ENCODE measurements at places on chromosomes 1 and 21. TPM values are rescaled to one million over a fixed set of nuclear protein-coding genes. Genes with fewer than 3 reads are reported as not detected.
A peak's percentile ranks its signal among the peaks of the same experiment; 100 is the strongest.

GRCh38 chr1:234541286-234541975 lies 62.5 kb upstream of the TARBP1 start:
- H3K4me1 ChIP-seq, result peaks cover 95% of the 10 kb centered on the region
- H3K36me3 ChIP-seq, result no peaks in the 10 kb centered on the region
- peak overlapping the region; percentile 97 for H3K27ac ChIP-seq

- H3K27me3 ChIP-seq, result no peaks in the 10 kb centered on the region
- no peak overlapping the region for H3K4me3 ChIP-seq
- no peak for DNase-seq
- no peaks in the 10 kb centered on the region for H3K4me1 ChIP-seq
- H3K27ac ChIP-seq, result no peak overlapping the region
These were observed 45.3 kb downstream of the TIAM1 start for GRCh38 chr21:31298618-31299269.

- DNase-seq, result no peak
- H3K4me1 ChIP-seq, result no peaks in the 10 kb centered on the region
- no peak overlapping the region for H3K27ac ChIP-seq
- H3K4me3 ChIP-seq, result no peak overlapping the region
- H3K36me3 ChIP-seq, result no peaks in the 10 kb centered on the region
These were observed 56.5 kb downstream of the SYDE2 start for GRCh38 chr1:85144351-85144750.

DNA sequence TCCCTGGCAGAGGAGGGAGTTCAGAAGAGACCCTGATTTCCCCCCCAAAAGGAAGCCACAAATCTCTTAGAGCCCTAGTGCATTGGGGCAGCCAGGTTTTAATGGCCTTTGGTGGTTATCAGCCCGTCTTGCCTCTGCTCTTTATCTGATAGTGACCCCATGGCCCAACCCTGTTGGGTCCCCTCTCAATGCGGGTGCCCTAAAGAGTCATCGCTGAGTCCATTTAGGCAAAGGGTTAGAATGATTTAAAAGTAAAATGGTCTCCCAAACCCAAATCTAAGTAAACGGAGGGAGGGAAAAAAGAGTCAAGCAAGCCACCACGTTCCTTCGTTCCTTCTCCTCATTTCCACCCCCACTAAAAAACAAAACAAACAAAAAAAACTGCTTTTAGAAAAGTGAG lies 164.0 kb downstream of the RUNX1 start:
- H3K36me3 ChIP-seq, result peaks cover 3% of the 10 kb centered on the region
- no peaks in the 10 kb centered on the region for H3K4me1 ChIP-seq
- peak overlapping the region; percentile 56 for H3K4me3 ChIP-seq
- H3K27me3 ChIP-seq, result no peaks in the 10 kb centered on the region

- H3K4me3 ChIP-seq, result no peak overlapping the region
- H3K36me3 ChIP-seq, result no peaks in the 10 kb centered on the region
- DNase-seq, result no peak
These were observed 78.6 kb upstream of the SLC44A3 start for GRCh38 chr1:94741510-94741909.

DNA sequence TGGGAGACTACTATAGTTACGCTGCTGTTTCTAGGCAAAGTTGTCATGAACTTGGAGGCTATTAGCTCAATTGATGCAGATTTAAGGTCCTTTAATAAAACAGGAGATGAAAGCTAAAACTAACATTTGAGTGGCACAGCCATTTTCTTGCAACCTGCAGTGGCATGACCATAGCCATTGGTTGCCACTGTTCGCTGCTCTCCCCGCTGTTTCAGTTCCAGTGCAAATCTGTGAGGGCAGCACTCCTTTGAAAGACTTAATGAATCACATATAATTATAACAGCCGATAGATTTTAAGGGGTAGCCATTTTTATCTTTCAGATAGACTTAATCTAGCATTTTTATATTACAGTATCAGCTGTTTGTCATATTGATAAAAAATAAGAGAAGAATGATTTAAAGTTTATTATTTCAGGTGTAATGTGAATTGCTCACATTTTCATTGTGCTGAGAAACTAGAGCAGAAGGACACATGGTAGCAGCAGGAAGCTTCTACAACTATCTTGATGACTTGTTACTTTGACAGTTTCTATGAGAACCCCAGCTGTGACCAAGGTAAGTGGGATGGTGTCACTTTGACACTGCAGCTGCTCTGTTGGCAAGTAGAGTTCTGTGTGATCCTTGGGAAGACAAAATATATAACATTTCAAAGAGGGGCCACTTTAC lies 203.7 kb downstream of the PLA2G4A start:
- H3K36me3 ChIP-seq, result no peaks in the 10 kb centered on the region
- no peak overlapping the region for H3K4me3 ChIP-seq
- DNase-seq, result no peak
- no peaks in the 10 kb centered on the region for H3K27me3 ChIP-seq
- no peak overlapping the region for H3K27ac ChIP-seq

GRCh38 chr1:50705041-50705440 lies 255.0 kb downstream of the FAF1 start:
- H3K4me1 ChIP-seq, result no peaks in the 10 kb centered on the region
- H3K36me3 ChIP-seq, result no peaks in the 10 kb centered on the region
- no peak overlapping the region for H3K27ac ChIP-seq
- no peaks in the 10 kb centered on the region for H3K27me3 ChIP-seq
- DNase-seq, result no peak

- H3K27ac ChIP-seq, result peak overlapping the region; percentile 79
- no peaks in the 10 kb centered on the region for H3K36me3 ChIP-seq
- peak overlapping the region; percentile 69 for H3K4me3 ChIP-seq
- H3K4me1 ChIP-seq, result peaks cover 20% of the 10 kb centered on the region
- H3K27me3 ChIP-seq, result no peaks in the 10 kb centered on the region
These were observed 844 bp downstream of the ADAMTS5 start for GRCh38 chr21:26965907-26966581.

DNA sequence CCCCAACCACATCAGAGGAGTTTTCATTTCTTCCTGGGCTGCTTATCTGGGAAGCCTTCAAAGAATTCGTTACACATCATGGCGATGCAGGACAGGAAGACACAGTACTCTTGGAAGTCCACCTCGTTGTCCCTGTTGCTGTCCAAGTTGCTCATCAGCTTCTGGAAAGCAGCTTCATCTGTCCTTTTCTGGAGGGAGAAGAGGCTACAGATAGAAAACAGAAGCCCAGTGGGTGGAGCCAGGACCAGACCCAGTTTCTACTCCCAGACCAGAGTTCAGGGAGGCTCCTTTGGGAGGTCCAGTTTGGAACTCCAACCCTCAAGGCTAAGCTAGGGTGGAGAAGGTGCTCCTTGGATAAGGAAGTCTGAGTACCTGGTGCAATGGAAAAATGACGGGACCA lies 1.9 kb downstream of the S100A4 start:
- no peaks in the 10 kb centered on the region for H3K4me1 ChIP-seq
- DNase-seq, result no peak
- H3K27ac ChIP-seq, result no peak overlapping the region
- H3K4me3 ChIP-seq, result no peak overlapping the region
- no peaks in the 10 kb centered on the region for H3K36me3 ChIP-seq

- H3K4me3 ChIP-seq, result no peak overlapping the region
- no peaks in the 10 kb centered on the region for H3K4me1 ChIP-seq
- no peaks in the 10 kb centered on the region for H3K36me3 ChIP-seq
These were observed 145.6 kb upstream of the C21orf91 start for GRCh38 chr21:17964716-17965115.

DNA sequence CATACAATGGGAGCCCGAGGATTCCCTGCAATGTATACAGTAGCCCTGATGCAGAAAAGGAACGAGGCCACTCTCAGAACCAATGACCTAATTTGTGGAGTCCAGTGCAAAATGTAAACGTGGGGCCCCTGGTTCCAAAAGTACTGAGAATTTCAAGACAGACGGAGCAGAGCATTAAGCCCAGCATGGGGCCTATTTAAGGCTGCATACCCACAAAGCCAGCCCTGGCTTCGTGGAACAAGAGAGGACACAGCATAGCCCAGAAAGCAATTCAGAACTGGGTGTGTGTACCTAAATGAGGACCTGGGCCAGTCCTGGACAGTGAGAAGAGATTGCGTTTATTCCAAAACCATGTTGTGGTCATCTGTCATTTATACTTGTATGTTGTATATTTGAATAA lies 55.2 kb downstream of the MT1HL1 start:
- no peaks in the 10 kb centered on the region for H3K4me1 ChIP-seq
- H3K27me3 ChIP-seq, result no peaks in the 10 kb centered on the region
- no peak overlapping the region for H3K4me3 ChIP-seq
- no peak for DNase-seq
- H3K36me3 ChIP-seq, result no peaks in the 10 kb centered on the region

GRCh38 chr1:175865041-175865766 lies 121.8 kb upstream of the TNR start:
- H3K36me3 ChIP-seq, result no peaks in the 10 kb centered on the region
- H3K27ac ChIP-seq, result no peak overlapping the region
- no peak overlapping the region for H3K4me3 ChIP-seq
- no peaks in the 10 kb centered on the region for H3K27me3 ChIP-seq
- no peak for DNase-seq

GRCh38 chr1:159829822-159830465 lies 3.3 kb downstream of the SLAMF8 start:
- DNase-seq, result peak; percentile 64
- no peak overlapping the region for H3K27ac ChIP-seq
- no peaks in the 10 kb centered on the region for H3K27me3 ChIP-seq
- H3K4me3 ChIP-seq, result no peak overlapping the region

GRCh38 chr1:44894591-44894990 lies 51.5 kb upstream of the PTCH2 start:
- no peaks in the 10 kb centered on the region for H3K36me3 ChIP-seq
- H3K27ac ChIP-seq, result no peak overlapping the region
- DNase-seq, result no peak
- H3K4me1 ChIP-seq, result no peaks in the 10 kb centered on the region
- H3K4me3 ChIP-seq, result no peak overlapping the region

DNA sequence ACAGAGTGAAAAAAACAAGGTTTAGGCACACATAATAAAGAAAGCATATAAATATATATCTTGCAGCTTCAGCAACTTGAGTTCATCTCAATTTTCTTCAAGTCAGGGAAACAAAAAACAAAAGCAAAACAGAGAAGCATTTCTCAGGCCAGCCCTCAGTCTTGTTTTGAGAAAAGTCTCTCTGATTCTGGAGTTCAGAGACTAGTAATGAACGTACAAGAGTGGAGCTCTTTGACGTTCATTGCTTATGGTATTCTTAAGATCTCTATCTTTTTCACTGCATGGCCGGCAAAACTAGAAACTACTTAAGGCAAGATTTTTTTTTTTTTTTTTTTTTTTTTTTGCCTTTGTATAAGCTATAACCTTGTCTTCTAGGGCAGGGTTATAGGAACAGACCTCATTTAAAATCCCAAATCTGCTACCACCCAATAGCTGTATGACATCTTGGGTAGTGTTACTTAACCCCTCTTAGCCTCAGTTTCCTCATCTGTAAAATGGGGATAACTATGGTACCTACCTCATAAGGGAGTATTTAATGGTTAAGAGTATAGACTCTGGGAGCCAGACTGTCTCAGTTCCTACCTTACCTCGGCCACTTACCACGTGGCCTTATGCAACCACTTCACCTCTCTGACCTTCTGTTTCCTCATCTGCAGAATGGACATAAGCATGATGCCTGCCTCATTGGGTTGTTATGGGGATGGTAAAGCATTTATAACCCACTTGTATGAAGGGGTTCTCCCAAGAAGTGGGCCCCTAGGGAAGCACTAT lies 33.6 kb downstream of the LMO4 start:
- no peak for DNase-seq
- H3K36me3 ChIP-seq, result no peaks in the 10 kb centered on the region
- no peaks in the 10 kb centered on the region for H3K4me1 ChIP-seq

GRCh38 chr1:16348414-16349182 lies 3.7 kb downstream of the FBXO42 start:
- H3K4me3 ChIP-seq, result no peak overlapping the region
- no peaks in the 10 kb centered on the region for H3K27me3 ChIP-seq
- DNase-seq, result no peak
- no peaks in the 10 kb centered on the region for H3K36me3 ChIP-seq

GRCh38 chr1:237186675-237187074 lies 144.7 kb downstream of the RYR2 start:
- no peaks in the 10 kb centered on the region for H3K27me3 ChIP-seq
- H3K27ac ChIP-seq, result peak overlapping the region; percentile 22
- H3K4me3 ChIP-seq, result no peak overlapping the region
- DNase-seq, result no peak
- no peaks in the 10 kb centered on the region for H3K36me3 ChIP-seq

DNA sequence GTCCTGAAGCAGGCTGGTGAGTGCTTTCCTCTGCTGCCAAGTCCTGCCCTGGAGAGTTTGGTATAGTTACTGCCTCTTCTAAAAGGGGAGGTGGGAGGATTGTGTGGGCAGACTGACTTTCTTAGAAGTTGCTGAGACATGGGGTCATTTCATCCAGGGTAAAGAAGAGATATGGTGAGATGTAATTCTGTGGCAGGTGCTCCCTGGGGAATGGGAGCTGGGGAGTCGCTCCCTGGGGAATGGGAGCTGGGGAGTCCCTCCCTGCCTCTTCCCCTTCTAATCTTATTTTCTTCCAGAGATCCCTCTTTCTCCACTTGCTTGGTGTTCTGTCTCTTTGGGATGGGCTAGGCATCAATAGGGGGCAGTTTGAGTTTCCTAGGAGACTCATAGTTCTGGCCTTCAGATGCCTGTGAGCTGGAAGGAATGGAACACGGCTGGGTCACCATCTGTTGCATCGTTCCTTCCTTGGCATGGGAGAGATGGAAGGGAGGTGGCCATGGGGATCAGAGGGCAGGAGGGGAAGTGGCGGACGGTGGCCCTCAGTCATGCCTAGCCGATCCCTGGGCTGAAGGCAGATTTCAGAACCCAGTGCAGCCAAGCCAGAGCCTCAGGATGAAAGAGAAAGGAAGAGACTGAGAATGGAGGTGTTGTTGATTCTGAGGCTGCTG lies 59.0 kb downstream of the NFASC start:
- H3K4me3 ChIP-seq, result no peak overlapping the region
- no peaks in the 10 kb centered on the region for H3K27me3 ChIP-seq
- peak; percentile 23 for DNase-seq
- H3K4me1 ChIP-seq, result peaks cover 56% of the 10 kb centered on the region

GRCh38 chr1:230270185-230270558 lies 156.0 kb downstream of the PGBD5 start:
- H3K27ac ChIP-seq, result peak overlapping the region; percentile 40
- H3K36me3 ChIP-seq, result peaks cover 18% of the 10 kb centered on the region
- no peaks in the 10 kb centered on the region for H3K27me3 ChIP-seq
- no peak for DNase-seq
- H3K4me3 ChIP-seq, result no peak overlapping the region

DNA sequence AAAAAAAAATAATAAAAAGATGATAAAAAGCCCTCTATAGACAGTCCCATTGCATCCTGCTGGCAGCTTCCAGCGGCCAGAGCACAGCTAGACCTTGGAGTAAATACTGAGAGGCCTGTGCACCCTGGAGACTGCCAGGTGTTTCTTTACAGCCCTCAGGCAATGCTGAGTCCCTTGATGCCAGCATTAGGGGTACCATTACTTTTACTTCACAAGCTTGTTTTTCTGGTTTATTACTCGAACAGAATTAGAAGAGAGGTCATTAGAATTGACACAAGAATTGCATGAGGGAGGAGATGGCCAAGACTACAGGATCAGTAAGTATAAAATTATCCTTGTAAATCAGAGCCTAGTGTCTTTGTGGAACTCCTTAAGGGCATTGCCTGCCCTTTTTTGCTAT lies 43.6 kb downstream of the AKNAD1 start:
- H3K27ac ChIP-seq, result no peak overlapping the region
- H3K36me3 ChIP-seq, result peaks cover 4% of the 10 kb centered on the region
- DNase-seq, result no peak
- H3K4me1 ChIP-seq, result no peaks in the 10 kb centered on the region

DENND4B gene
- total RNA-seq, result 22.0 TPM

UAP1 gene
- 37.5 TPM for total RNA-seq

TMPRSS15 gene
- not detected for total RNA-seq

RNF207 gene
- total RNA-seq, result 53.0 TPM

BRINP2 gene
- 0.96 TPM for total RNA-seq

TMEM81 gene
- 2.4 TPM for total RNA-seq

TNFRSF18 gene
- 0.55 TPM for total RNA-seq

S100A10 gene
- total RNA-seq, result 116 TPM

FASLG gene
- not detected for total RNA-seq

Data from right atrium auricular region (tissue), 2 donors.